ENCODE measurements at places on chromosomes 16 and 17.

- DNase-seq = no peak
These were observed 5.0 kb downstream of the WFIKKN2 start for GRCh38 chr17:50840311-50840851.

DNA sequence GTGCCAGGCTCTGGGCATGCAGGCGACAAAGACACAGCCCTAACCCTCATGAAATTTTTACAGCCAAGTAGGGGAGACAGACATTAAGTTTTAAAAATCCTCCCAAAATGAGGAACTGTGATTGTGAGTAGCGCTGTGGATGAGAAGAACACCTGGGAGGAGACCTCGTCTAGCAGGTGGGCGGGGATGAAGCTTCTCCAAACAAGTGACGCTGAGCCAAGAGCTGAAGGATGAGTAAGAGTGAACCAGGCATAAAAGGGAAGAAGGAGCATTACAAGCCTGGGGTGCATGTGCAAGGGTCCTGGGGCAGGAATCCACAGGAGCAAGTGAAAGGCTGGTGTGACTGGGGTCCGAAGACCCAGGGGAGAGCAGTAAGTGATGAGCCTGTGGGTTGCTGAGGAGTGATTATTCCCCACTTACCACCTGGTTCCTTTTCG, 149.4 kb upstream of the HS3ST2 start:
- no peak for DNase-seq

DNA sequence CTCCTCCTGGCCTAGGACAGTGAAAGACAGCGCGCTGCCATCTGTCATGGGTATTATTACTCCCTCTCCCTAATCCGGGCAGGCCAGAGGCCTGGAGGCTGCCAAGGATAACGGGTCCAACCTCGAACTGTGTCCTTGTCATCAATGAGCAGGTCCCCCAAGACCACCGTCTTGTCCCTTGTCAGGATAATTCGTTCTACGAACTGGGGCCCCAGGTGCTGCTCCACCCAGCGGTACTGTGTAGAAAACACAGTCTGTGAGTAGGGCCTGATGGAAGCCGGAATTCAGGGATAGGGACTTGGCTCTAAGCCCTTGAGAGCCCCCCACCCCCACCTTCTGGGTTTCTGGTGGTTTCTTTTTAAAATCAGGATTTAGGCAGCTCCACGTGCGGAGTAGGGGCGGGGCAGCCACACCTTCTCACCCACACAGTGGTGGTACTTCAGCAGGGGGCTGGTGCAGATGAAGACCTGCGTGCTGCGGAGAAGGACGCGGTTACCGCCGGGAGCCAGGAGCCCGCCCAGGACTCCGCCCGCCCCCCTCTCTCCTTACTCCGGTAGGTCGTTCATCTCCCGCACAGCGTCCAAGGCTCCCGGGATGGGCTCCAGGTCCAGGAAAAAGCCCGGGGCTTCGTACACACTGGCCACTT, 787 bp downstream of the NT5C start:
- DNase-seq = no peak

DNA sequence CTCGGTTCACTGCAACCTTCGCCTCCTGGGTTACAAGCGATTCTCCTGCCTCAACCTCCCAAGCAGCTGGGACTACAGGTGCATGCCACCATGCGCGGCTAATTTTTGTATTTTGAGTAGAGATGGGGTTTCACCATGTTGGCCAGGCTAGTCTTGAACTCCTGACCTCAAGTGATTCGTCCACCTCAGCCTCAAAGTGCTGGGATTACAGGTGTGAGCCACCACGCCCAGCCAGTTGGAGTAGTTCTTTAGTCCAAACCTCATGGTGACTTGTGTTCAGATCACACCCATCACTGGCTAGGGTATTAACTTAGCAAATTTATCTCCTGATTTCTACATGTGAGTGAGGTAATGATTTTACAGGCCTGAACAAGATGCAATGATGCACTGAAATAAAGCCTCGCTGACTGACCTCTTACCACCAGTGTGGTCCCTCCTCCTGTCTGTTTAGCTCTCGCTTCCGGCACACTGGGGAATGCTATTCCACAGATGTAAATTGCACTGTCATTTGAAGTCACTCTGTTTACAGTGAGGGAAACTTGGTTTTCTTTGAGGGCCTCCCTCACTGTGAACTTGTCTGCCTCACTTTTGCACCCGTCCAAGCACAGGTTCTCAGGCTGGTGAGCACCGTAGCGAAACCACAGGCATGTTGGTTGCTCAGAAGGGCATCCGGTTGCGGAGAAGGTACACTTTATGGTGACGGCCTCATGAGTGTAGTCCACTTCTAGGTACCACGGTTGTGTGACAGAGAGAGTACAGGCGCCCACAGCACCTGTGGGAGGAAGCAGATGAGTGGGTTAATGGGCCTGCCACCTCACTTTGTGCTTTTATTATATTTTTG, 5.5 kb downstream of the IGSF6 start:
- DNase-seq = no peak

- DNase-seq = no peak
These were observed 159.8 kb upstream of the MYOCD start for GRCh38 chr17:12505866-12506265.

GRCh38 chr16:57526498-57526897, 9.9 kb downstream of the CCDC102A start:
- no peak for DNase-seq

DNA sequence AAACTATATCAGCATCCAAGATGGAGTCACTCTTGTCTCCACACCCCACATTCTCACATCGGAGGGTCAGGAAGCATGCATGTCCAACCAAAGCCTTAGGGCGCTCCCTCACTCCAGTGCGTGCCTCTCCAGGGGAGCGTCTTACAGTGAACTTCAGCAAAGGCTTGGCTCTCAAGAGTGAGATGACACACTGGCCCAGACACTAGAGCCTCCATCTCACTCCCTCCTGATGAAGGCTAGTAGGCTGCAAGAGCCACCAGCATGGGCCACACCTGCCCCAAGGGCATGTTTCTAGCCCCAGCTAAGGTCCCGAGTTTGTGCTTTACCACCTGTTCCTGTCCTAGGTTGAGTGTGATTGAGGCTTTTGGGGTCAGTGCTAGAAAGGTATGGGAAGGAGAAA, 40.5 kb downstream of the BEAN1 start:
- no peak for DNase-seq

DNA sequence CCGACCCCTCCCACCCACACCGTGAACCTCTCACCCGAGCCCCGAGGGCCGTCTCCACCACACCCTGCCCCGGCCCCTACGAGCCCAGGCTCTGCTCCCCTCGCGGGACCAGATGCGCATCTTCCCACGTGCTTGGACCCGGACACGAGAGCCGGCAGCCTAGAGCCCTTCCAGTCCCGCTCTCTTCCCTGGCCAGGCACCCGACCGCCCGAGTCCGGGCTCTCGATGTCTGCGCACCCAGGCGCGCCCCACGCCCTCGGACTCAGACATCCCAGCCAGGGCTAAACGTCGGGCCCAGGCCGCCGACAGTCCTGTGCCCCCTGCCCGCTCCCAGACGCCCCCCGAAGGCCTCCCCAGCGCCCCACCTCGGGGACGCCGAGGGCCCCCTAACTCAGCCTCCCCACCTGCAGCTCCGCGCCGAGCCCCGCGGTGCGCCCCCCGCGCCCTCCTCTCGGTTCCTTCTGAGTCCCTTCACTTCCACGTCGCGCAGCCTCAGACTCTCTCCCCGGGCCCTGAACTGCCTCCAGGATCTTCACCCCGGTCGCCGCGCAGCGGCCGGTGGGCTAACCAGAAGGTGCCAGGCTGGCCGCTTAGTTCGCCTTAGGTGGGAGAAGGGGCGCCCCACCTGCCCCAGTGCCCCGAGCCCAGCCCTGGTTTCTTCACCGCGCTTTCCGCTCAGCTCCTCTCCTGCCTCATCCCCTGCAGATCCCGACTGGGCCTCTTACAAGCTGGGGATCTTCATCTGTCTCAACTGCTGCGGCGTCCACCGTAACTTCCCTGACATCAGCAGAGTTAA, 688 bp downstream of the ADAP2 start:
- no peak for DNase-seq

GRCh38 chr16:15961571-15962090, 12.2 kb downstream of the ABCC1 start:
- no peak for DNase-seq

Data from GOT3 (cell line).